ENCODE measurements at places on chromosomes 11 and 22.

DNA sequence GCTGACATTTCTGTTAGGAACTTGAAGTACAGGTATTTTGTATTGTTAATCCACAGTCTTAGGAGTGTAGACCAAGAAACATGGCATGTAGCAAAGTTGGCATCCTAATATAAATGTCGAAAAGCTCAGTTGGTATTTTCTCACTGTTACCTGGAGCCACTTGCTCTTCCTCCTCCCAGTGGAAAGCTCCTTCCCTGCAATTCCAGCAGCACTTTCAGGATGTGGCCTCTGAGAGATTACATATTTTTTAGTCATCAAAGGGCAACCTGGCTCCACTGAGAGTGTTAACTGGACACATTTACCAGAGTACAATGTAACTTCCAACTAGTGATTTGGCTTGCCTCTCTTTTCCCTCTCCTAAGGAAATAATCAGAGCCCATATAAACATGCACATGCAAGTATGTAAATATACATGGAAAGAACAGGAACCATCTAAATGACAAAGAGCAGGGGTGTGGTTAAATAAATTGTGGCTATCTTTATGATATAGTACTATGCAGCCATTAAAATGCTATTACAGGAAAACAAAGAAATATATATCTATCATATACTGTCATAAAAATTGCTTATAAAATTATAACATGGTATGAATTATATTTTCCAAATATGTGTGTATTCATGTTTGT, 14.3 kb upstream of the EED start:
- no peak for DNase-seq

GRCh38 chr11:122804161-122804560, 34.1 kb upstream of the CRTAM start:
- no peak for DNase-seq

DNA sequence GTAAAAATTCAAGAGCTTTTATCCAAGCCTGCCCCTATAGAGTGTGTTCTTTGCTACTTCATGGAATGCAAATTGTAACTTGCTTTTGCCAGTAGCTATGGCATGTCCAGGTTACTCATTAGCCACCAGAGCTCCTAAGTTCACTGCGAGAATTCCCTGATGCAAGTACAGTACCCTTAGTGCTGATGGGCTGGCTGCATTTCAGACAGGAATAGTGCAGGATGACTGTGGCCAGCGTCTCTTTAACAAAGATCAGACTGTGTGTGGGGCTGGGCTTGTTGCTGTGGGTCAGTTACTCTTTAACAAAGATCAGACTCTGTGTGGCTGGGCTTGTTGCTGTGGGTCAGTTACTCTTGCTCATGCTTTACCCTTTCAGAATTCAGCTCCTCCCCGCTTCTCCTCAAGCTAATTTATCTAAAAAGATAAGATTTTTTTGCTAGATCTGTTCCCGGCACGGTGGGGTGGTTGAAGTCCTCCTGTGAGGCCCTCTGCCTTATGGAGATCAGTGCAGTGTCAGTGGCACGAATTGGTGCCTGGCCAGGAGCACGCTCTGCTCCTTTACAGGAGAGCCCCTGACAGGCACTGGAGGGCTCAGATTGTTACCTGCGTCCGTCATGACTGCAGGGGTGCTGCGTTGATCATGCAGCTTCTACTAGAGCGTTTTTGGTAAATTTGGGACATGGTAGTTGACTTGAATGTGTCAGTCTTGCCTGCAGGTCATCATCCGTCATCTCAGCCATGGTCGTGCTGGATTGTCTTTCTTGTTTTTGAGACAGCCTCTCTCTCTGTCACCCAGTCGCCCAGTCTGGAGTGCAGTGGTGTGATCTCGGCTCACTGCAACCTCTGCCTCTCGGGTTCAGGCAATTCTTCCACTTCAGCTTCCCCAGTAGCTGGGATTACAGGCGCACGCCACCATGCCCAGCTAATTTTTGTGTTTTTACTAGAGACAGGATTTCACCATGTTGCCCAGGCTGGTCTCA, 27.0 kb downstream of the AP2A2 start:
- no peak for DNase-seq

DNA sequence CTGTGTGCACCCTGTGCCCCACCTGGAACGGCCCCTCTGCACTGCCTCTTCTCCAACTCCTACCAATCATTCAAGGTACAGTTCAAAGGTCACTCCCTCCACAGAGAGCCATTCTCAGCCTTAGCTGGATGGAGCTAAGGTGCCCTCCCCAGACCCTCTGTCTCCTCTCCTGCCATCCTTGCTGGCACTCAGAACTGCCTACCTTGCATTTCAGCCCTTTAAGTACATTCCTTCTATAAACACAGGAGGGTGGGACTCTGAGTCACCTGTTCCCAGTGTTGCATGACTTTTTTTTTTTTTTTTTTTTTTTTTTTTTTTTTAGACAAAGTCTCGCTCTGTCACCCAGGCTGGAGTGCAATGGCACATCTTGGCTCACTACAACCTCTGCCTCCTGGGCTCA, 8.6 kb downstream of the TTLL1 start:
- no peak for DNase-seq

- DNase-seq, result no peak
These were observed 1.1 kb downstream of the EWSR1 start for GRCh38 chr22:29269230-29269604.
